ENCODE measurements at places on chromosomes 7 and 10.

DNA sequence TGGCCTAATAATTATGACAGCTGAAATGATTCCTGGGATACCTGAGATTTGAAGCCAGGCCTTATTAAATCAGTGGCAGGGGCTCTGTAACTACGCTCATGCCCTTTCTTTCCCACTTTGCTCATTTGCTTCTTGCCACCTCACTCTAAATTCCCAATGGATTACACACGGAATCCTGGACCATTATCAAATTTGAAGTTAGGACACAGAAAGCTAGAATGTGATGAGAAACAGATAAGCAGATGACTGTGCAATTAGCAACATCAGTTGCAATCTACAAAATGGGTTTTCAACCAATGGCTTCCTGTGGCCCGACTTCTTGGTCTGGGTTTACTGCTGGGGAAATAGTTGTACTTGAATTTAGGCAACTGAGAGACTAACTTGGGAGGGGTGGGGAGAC lies 374.3 kb downstream of the INHBA start:
- peak; percentile 37 for ATAC-seq

GRCh38 chr7:46480619-46481018 lies 559.5 kb upstream of the IGFBP3 start:
- no peak for ATAC-seq

- no peak for ATAC-seq
These were observed 338.8 kb downstream of the AUTS2 start for GRCh38 chr7:69937097-69937496.

DNA sequence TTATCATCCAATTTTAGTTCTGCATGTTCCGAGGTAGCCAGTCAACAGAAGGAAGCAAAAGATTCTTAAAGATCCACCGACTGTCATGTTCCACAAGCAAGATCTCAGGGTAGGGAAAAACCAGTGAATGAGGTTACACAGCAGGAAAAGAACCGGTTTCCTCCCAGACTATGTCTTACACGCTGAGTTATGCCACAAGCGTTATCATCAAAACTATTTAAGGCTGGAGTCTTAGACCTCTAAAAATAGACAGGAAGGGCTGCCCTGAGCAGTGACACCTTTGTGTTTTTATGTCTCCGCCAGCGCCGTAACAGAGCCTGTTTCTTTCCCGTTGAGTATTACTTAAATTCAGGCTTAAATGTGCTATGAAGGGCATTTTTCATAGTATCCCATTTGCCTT lies 48.3 kb downstream of the PROSER2 start:
- no peak for ATAC-seq

GRCh38 chr10:117375360-117376178 lies at the start of gene PDZD8:
PDZD8 (minus strand) TSS chr10:117375440; CDS start chr10:117375227, 213 bp downstream.
- peak; percentile 88 for ATAC-seq

GRCh38 chr10:127345231-127345965 lies 149.0 kb upstream of the INSYN2A start:
- no peak for ATAC-seq

- no peak for ATAC-seq
These were observed 30.0 kb downstream of the STEAP4 start for GRCh38 chr7:88276605-88277153.

- ATAC-seq = peak; percentile 91
These were observed 11.8 kb downstream of the ZAN start for GRCh38 chr7:100745184-100745583.
